Endodermal cell (in vitro differentiated cells): ENCODE measurements at places on chromosomes 3 and 15. TPM values are rescaled to one million over a fixed set of nuclear protein-coding genes. Genes with fewer than 3 reads are reported as not detected.

DNA sequence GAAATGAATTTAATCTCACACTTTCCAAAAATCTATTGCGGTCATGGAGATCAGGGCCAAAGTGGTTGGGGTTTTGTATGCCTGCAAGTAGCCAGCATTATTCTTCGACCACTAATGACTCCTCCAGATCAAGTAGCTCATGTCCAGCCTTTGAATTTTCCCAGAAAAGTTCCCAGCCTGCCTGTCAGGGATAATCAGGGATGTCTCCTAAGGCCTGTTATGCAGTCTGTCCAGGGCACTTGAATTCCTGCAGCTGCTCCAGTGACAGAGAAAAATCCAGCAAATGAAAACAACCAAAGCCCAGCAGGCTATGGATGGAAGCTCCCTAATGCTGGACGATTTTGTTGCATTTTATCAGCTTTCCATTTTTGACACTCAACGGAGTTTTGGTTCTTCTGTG lies 215.4 kb downstream of the ADAMTSL3 start:
- DNase-seq, result no peak

DNA sequence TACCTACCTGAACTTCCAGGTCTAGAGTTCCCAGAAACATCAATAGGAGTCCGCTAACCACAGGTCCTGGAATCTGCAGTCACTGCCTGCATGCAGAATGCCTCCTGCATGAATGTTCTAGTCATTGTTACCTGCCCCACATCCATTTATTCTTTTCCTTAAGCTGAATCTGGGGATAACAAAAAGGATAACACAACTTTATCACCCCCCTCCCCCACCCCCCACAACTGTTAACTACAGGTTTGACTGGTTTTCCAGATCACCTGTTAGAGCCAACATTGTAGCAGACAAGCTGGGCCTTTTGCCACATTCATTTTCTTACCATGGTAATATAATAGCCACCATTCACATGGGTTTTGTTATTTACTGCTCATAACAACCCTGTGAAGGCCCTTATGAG lies 4.6 kb upstream of the CTSH start:
- DNase-seq, result no peak

- DNase-seq, result peak; percentile 5
Observed at GRCh38 chr15:68687136-68687735, 108.4 kb downstream of the CORO2B start.

- no peak for DNase-seq
Observed at GRCh38 chr3:60553144-60553543, 698.1 kb downstream of the FHIT start.

The SLC9A9 gene
- total RNA-seq, result 1.3 to 1.5 TPM (median 1.3 TPM) in 3 replicates

The TRIM42 gene
- not detected in 2 replicates for total RNA-seq

GRCh38 chr3:42850263-42850662 lies 25.4 kb downstream of the CYP8B1 start:
- DNase-seq, result no peak

The RBM6 gene
- total RNA-seq, result 96.2 and 116 TPM in 2 replicates

GRCh38 chr3:65343736-65344135 lies 655.9 kb upstream of the ADAMTS9 start:
- no peak for DNase-seq

DNA sequence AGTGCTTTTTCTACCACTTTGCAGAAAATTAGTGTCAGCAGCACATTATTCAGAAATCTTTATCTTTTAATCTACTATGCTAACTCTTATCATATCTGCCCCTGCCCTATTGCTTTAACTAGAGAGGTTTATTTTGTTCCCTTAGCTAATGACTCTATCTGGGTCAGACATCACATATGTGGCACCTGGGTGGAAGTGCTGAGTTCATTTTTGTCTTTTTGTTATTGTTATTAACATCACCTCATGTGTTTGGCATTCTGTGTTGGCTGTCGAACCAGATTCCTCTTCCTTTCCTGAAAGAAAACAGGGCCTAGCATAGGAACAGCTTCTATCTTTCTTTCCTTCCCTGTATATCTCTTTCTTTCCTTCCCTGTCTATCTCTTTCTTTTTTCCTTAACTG lies 100.7 kb downstream of the RBMS3 start:
- DNase-seq, result no peak

- DNase-seq, result no peak
Observed at GRCh38 chr3:88142094-88142624, 7.6 kb upstream of the C3orf38 start.

- no peak for DNase-seq
Observed at GRCh38 chr3:141767066-141767465, 3.9 kb downstream of the GRK7 start.

- no peak for DNase-seq
Observed at GRCh38 chr3:196992461-196993065, 23.9 kb upstream of the PIGZ start.

The CHRM5 gene
- not detected in 3 replicates for total RNA-seq

GRCh38 chr15:85047271-85047948 lies 65.8 kb downstream of the PDE8A start:
- DNase-seq, result no peak

DNA sequence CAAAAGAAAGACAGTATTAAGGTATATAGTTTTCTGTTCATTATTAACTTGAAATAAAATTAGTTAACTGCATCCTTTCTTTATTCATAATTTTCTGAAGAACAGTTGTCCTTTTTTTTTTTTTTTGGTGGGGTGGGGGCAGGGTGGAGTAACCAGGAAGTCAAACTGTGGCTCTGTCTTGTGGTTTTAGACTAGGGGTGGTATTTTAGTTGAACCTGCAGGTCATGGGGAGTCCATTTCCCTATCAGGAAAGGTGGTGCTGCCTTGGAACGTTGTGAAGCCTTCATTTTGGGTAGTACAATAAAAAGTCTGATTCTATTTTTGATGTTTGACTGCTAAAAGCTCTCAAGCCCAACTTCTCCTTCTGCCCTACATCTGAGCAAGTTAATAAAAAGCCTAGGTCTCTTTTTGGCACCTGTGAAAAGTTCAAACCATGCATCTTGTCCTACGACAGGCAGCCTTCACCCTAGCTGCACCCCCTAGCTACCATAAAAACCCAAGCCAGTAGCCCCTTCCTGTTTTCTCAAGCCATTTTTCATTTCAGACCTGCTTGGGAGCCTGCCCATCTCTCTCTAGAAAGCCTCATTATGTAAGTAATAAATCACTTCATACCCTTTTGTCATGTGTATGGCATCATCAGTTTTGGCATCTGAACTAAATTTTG lies 31.2 kb upstream of the RIOX2 start:
- DNase-seq, result no peak

- DNase-seq, result no peak
Observed at GRCh38 chr3:188712248-188712924, 459.4 kb upstream of the TPRG1 start.

DNA sequence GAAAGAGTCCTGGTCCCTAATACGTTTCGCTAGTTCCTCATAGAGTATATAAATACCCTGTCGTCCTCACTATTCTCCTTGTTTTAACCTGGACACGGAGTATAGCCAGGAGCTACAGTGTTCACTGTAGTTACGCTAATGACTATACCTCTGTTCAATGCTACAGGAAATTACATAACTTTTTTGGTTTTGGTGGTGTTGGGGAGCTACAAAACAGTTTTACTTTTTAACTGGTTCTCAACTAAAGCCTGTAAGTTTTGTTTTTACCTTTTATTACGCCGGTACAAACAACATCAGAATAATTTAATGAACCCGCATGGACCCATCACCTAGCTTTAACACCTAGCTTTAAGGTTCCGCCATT lies 1.5 kb downstream of the LMLN start:
- no peak for DNase-seq

- no peak for DNase-seq
Observed at GRCh38 chr3:53147151-53147902, 13.7 kb upstream of the PRKCD start.

The ACP3 gene
- total RNA-seq, result 18.5 to 26.3 TPM (median 24.6 TPM) in 3 replicates

DNA sequence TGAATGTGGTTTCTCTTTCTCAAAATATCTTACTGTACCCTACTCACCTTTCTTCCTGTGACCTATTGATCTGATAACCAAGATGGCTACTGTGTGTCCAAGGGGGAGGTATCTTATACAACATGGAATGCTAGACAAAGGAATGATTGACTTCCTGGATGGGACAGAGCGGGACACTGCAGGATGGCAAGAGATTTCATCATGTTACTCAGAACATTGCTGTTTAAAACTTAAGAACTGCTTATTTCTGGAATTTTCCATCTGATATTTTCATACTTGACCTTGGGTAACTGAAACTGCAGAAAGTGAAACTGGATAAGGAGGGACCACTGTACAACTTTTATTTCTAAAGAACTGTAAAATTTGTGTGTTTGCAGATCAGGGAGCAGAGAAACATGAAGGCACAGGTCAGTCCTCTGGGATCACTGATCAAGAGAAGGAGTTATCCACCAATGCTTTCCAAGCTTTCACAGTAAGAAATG lies 18.5 kb downstream of the CNOT10 start:
- no peak for DNase-seq

GRCh38 chr15:34783431-34783830 lies 11.9 kb downstream of the ACTC1 start:
- no peak for DNase-seq

DNA sequence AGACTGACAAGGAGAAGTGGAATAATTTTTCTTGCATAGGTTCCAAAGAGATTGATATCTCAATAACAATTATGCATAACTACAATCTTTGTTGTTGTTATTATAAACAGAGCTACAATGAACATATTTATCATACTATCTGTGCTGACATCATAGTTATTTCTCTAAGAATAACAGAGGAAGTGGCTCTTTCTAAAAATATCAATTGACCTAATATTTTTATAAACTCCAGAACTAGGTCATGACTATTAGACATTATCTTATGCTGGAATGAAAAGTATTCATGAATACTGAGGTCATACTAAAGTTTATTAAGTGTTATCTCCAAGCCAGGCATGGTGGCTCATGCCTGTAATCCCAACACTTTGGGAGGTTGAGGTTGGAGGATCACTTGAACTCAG lies 114.1 kb downstream of the DCLK3 start:
- DNase-seq, result no peak

DNA sequence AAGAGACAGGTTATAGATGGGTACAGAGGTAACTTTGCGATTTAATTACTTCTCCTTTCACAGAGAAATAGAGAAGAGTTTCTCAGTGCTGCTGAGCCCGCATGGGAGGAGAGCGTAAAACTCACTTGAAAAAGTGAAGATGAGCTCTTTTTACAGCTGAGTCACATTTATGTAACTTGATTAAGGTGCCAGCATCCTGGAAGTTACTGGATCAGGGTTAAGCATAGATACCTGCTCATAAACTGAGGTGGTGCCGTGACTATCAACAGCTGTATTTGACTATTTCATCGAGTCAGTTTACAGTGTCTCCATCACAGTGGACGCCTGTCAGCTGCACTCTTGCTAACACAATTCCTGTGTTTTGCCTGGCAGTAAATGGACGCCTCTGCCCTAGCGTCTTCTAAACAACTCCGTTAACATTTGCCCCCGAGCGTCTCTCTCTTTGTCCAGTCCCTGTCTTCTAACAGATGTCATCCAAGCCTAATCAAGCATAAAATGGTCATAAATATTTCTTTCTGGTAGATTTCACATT lies 414.6 kb downstream of the FOXP1 start:
- no peak for DNase-seq

DNA sequence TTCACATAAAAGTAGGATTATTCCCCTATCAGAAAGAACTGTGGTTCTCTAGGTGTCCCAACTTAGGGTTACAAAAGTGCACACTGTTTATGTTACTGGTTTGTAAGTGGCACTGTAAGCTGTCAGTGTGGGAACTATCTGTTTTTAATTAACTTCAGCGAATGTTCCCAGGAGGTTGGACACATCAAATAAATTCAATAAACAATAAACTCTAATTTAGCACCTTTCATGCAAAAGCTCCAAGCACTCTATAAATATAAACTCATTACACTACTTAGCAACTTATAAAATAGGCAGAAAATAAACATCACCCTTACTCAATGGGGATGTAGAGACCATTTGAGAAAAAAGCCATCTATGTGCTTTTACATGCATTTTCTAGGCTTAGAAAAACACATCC lies 168.4 kb upstream of the SLC2A2 start:
- DNase-seq, result no peak

GRCh38 chr3:52322466-52322865 lies 6.3 kb downstream of the DNAH1 start:
- no peak for DNase-seq

The PPP2R3A gene
- total RNA-seq, result 7.0 to 16.9 TPM (median 16.5 TPM) in 3 replicates

GRCh38 chr3:53062905-53063304 lies 17.0 kb upstream of the SFMBT1 start:
- DNase-seq, result no peak

The SNX22 gene
- 1.6 to 4.2 TPM (median 1.8 TPM) in 3 replicates for total RNA-seq

The SRGAP3 gene
- 5.4 to 20.7 TPM (median 8.1 TPM) in 3 replicates for total RNA-seq

DNA sequence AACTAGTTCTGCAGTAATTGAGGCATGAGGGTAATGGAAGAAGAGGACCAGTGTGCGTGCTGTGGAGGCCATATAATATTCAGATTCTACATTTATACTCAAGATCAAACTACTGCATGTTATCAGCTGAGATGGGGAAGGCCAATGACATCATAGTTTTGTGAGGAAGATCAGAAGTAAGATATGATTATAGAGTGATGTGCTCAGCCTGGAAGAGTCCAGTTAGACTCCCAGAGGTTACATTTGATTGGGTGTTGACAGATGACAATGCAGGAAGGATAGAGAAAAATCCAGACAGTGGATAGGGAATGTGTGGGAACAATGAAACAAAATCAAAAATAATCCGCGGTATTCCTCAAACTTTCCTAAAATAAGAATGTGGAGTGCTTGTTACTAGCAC lies 35.4 kb downstream of the GOLIM4 start:
- DNase-seq, result no peak
